Epithelial cell of proximal tubule (primary cell): ENCODE measurements at places on chromosomes 5 and 9. TPM values are rescaled to one million over a fixed set of nuclear protein-coding genes. Genes with fewer than 3 reads are reported as not detected.

Gene ARHGEF28
- 58.2 and 72.1 TPM in 2 replicates for total RNA-seq

- DNase-seq, result no peak
Measured at GRCh38 chr5:64497386-64497785, 8.4 kb upstream of the RGS7BP start.

GRCh38 chr5:52796516-52797103 lies 8.9 kb downstream of the ITGA1 start:
- no peak for DNase-seq

DNA sequence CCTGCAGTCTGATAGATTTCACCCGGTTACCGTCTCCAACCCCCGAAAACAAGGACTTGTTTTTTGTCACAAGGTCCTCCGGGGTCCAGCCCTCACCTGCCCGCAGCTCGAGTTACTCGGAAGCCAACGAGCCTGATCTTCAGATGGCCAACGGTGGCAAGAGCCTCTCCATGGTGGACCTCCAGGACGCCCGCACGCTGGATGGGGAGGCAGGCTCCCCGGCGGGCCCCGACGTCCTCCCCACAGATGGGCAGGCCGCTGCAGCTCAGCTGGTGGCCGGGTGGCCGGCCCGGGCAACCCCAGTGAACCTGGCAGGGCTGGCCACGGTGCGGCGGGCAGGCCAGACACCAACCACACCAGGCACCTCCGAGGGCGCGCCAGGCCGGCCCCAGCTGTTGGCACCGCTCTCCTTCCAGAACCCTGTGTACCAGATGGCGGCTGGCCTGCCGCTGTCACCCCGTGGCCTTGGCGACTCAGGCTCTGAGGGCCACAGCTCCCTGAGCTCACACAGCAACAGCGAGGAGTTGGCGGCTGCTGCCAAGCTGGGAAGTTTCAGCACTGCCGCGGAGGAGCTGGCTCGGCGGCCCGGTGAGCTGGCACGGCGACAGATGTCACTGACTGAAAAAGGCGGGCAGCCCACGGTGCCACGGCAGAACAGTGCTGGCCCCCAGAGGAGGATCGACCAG lies 121.3 kb downstream of the DAB2IP start:
- DNase-seq, result no peak

Gene AQP7
- not detected in 2 replicates for total RNA-seq

DNA sequence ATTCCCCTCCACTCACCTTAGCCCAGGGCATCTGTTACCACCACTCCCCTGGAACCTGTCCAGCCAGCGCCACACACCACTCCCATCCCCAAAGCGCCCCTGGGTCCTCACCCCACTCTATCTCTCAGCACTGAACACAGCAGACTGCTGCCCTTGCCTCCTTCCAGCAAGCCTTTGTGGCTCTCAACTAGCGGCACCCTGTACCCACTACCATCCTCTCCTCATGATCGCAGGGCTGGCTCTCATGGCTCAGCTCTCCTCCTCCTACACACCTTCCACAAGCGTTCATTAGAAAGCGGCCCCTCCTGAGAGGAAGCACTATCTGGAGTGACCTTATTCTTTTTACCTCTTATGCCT lies 13.3 kb upstream of the BASP1 start:
- DNase-seq, result no peak

- DNase-seq, result no peak
Measured at GRCh38 chr5:117769877-117770276, 1195.3 kb upstream of the SEMA6A start.
